ENCODE measurements at places on chromosomes 6 and 20.

GRCh38 chr6:123598011-123598410, 38.7 kb downstream of the TRDN start:
- DNase-seq = no peak

- no peak for DNase-seq
Observed at GRCh38 chr6:101758368-101758767, 364.9 kb downstream of the GRIK2 start.

DNA sequence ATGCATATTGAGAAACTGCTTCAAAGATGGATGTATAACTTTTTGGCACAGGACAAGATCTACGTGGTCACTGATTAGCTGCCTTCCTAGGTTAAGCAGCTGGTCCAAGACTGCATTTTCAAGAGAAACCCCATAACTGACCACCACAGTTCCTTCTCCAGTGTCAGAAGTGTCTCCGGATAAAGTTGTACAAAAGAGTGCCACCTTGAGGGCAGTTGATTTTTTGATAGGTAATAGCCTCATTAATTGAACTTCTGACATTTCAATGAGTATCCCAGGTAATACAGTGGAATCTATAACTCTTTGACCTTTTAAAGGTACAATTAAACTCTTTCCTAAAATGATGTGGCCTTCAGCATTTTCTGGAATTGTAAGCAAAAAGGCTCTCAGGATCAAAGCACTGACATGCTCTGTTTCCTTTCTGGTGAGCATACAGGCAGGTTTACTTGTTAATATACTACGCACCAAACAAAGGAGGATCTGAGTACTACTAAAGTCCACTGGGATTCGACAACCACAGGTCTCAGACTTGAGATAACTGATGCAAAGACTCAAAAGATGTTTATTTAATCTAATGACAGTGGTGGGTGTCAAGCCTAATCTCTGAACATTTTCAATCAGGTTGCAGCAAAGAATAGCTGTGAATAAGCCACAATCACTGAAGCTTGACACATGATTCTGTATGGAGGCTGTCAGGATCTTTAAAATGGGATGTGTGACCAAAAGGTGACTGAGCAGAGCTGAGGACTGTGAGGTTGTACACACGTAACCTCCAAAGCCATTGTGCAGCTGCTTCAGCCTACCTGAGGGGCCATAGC, 21.2 kb downstream of the MKKS start:
- no peak for DNase-seq

- DNase-seq = no peak
Observed at GRCh38 chr6:22883061-22883717, 313.8 kb downstream of the HDGFL1 start.

DNA sequence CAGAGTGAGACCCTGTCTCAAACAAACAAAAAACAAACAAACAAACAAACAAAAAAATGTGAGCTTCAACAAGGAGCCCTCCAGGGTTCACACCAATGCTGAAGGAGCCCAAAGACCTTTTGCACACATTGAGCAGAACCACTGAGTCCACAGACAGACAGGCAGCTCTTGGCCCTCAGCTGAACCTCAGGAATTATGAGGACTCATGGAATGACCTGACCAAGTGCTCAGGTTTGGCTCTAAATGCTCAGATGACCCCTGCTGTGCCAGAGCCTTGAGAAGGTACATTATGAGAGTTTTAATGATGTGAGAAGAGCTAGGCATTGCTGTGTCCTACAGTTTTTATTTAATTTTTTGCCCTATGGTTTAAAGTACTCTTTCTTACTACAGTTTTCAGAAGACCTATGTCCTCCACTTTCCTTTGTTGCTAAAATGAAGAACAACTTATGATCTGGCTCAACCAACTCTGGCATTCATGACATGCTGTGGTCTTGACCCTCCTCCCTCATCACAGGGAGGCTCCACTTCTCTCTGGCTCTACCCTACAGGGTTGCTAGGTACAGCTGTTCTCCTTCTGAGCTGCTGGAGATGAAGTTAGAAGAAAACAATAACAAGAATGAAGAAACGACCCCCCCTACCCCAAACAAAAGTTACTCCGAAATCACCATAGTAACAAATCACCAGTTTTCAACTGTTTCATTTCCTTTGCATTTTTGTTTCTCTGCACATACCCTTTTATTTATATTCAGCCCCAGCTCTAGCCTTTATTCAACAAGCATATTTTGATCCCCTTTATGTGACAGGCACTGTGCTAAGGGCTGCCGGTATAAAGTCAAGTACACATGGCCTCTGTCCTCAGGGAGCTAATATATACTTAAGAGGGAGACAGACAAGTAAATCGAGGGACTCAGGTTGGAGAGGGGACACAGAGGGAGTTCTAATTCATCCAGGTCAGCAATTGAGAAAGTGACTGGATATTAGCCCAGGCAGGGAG, 128.7 kb upstream of the TRAF3IP2 start:
- no peak for DNase-seq

GRCh38 chr20:21125072-21125848, 622 bp upstream of the KIZ start:
- no peak for DNase-seq

DNA sequence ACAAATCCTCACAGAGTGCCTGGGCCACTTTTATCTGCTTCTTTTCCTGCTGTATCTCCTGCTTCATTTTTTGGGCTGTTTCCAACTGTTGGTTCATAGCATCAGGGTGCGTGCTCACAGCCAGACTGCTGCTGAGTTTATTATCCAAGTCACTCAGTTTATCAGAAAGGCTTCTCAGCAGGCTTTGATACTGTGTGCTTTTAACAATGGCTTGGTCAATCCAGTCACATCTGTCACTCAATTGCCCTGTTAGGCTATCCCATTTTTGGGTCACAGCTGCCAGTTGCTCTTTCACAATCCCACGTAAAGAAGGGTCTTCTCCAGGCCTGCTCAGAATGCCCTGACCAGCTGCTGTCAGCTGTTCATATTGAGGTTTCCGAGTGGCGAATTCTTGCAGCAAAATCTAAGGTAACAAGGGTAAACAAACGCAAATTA, 87.2 kb downstream of the DST start:
- DNase-seq = no peak

GRCh38 chr6:7633361-7633760, 43.4 kb downstream of the SNRNP48 start:
- no peak for DNase-seq

- DNase-seq = no peak
Observed at GRCh38 chr6:16045238-16045637, 83.6 kb upstream of the MYLIP start.

DNA sequence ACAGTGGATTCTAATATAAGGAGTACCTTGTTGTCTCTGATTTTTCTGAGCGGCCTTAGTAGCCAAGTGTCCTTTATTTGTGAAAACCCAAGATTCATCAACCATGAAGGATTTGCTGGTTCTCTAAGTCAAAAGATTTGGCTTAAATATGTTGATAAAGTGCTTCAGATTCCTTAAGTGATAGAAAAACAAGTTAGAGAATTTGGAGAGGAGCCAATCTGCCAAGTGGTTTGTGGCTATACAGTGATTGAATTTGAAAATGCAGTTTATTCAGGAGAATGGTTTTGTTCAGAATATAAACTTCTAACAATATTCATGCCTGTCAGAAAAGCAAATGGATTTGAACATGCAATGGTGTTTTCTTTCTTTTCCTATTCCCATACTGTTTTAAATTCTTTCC, 54.8 kb downstream of the CAP2 start:
- DNase-seq = no peak

- no peak for DNase-seq
Observed at GRCh38 chr6:36953931-36954261, 642 bp upstream of the PI16 start.

GRCh38 chr20:19320005-19320404, 107.6 kb downstream of the SLC24A3 start:
- DNase-seq = no peak

DNA sequence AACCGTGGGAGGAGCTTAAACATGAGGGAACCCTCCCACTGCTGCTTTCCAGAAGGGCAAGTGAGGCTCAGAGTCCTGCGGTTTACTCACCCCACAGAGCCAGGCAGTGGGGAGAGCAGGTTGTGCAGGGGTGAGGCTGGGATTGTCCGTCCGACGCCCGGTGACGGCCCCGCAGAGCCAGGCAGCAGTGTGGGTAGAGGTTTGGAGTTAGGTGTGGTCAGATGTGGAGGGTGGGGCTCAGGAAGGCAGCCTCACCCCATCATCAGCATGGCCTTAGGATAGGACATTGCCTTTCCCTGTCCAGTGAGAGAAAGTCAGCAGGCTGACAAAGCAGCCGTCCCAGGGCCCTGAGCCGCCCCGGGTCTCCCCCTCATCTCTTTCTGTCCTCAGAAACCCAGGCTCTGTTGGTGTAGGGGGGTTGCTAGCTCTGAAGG, 234.6 kb downstream of the DLL1 start:
- no peak for DNase-seq

Measured in ELF-1 (cell line).